NT2/D1 (cell line): ENCODE measurements at places on chromosomes 4 and X.

- DNase-seq: no peak
Measured at GRCh38 chr4:186823989-186824388, 100.3 kb upstream of the FAT1 start.

DNA sequence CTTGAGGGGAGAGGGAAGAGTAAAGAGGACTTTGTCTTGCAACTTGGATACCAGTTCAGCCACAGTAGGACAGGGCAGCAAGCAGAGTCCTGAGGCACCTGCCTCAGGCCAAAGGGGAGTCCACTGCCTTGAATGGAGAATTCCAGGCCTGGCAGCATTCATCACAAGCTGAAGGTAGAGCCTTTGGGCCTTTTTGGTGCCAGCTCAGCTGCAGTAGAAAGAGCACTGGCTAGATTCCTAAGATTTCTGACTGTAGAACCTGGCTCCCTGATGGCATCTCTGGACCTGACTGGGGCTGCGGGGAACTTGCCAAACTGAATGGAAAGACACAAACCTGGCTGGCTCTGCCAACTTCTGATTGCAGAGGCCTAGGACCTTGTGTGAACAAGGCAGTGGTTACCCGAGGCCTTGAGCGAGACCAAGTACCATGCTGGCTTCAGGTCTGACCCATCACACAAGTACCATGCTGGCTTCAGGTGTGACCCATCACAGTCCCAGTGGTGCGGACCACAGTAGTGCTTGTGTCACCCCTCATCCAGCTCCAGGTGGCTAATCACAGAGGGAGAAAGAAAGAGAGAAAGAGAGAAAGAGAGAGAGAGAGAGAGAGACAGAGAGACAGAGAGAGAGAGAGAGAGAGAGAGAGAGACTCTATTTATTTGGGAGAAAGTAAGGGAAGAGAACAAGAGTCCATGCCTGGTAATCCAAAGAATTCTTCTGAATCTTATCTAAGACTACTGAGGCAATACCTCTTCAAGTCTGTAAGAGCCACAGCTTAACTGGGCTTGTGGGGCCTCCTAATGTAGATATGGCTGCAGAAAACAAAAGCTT lies 137.6 kb upstream of the SPIN4 start:
- DNase-seq: no peak

- no peak for DNase-seq
Measured at GRCh38 chr4:158782551-158783360, 13.9 kb downstream of the FNIP2 start.

DNA sequence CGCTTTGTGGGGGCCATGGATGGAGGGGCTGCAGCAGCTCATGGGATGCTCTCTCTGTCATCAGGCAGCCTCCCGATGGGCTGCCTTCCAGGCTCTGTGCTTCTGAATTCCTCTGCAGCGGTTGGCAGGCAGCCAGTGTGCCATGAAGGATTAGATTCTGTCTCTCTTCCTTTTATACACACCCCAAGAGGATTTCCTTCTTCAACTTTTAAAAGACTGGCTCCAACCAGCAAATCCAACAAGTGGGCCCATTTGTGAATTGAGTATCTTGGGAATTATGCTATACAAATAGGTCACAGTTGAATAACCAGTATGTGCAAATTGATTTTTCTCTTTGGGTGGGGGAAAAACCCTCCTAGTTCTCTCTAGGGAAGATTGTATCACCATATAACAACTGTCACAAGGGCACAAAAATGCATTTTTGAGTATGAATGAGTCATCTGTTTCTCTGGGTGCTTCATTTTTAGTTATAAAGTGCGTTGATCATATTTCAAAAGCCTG lies 96.8 kb upstream of the FAT1 start:
- no peak for DNase-seq

- no peak for DNase-seq
Measured at GRCh38 chrX:39777623-39778025, 320.1 kb downstream of the BCOR start.

DNA sequence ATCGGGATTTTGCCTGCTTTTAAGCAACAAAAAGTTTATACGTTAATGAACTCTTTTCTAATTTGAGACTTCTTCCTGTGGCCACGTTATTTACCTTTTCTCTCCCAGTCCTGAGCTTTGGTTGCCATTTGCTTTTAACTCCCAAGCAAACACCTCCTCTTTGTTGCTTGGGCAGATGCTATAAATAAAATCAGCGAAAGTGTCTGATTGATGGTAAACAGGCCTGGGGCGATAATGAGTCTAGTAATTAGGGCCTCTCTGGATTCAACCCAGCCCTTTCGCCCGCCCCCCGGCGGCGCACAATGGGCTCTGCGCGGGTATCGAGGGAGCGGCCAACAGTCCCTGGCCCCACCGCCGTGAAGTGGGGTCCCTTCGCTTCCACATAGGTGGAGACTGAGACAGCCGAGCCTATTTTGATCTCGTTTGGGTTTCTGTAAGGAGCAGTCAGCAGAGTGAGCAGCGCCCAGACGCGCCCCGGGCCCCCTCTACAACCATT lies 790 bp downstream of the CLGN start:
- peak; percentile 6 for DNase-seq

GRCh38 chrX:137424679-137425078 lies 141.2 kb upstream of the ZIC3 start:
- DNase-seq: no peak

GRCh38 chr4:99642725-99643489 lies 14.7 kb downstream of the C4orf54 start:
- DNase-seq: no peak

DNA sequence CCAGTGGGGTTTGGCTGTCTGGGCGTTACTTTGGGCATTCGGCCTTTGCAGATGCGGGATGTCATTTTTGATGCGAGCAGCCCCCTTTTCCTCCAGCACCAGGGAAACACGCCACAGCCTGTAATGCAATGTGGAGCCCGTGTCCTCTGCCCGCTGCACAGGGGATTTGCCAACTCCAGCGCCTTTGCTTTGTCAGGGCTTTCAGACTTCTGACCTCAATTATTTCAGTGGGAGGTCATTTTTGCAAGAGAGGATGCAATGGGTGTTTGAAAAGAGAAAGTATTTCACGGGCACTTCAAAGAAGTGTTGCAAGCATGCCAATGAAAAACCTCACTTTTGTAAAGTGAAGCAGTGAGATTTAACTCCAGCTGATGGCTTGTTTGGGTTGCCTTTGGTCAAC lies 11.5 kb downstream of the CLCN4 start:
- no peak for DNase-seq

DNA sequence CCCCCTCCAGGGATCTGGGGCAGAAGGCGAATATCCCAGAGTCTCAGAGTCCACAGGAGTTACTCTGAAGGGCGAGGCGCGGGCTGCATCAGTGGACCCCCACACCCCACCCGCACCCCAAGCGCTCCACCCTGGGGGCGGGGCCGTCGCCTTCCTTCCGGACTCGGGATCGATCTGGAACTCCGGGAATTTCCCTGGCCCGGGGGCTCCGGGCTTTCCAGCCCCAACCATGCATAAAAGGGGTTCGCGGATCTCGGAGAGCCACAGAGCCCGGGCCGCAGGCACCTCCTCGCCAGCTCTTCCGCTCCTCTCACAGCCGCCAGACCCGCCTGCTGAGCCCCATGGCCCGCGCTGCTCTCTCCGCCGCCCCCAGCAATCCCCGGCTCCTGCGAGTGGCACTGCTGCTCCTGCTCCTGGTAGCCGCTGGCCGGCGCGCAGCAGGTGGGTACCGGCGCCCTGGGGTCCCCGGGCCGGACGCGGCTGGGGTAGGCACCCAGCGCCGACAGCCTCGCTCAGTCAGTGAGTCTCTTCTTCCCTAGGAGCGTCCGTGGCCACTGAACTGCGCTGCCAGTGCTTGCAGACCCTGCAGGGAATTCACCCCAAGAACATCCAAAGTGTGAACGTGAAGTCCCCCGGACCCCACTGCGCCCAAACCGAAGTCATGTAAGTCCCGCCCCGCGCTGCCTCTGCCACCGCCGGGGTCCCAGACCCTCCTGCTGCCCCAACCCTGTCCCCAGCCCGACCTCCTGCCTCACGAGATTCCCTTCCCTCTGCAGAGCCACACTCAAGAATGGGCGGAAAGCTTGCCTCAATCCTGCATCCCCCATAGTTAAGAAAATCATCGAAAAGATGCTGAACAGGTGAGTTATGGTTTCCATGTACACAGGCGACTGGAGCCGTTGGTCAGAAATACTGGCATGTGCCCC lies at the start of gene CXCL1:
TSS of gene CXCL1 (plus strand) at position 264 of the 926 bp plus-strand sequence. CDS start at position 342, 78 bp downstream.
- no peak for DNase-seq

GRCh38 chr4:54558889-54559677 lies 98.7 kb upstream of the KIT start:
- DNase-seq: no peak

DNA sequence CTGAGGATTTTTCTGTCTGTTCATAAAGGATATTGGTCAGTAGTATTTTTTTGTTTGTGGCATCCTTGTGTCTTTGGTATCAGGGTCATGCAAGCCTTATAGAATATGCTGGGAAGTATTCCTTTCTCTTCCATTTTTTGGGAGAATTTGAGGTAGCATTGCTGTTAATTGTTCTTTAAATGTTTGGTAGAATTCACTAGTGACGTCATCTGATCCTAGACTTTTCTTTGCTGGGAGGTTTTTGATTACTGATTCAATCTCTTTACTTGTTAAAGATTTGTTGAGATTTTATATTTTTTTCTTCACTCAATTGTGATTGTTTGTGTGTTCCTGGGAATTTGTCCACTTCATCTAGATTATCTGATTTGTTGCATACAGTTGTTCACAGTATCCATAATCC lies 234.4 kb upstream of the ATP6AP2 start:
- DNase-seq: no peak

DNA sequence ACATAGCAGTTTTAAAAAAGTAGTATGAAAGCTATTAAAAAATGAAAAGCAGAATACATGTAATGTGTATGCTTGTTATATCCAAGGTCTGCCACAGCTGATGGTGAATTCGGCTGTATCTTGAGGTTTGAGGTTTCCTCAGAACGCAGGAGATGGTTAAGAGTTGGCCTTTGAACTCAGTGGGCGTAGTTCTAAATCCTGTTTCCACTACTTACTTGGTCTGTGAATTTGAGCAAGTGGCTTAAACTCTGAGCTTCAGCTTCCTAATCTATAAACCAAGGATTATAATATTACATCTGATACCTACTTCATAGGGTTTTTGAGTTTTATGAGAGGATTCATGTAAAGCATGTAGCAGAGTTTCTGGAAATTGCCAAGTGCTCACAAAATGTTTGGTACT lies 125.2 kb downstream of the STIM2 start:
- no peak for DNase-seq

DNA sequence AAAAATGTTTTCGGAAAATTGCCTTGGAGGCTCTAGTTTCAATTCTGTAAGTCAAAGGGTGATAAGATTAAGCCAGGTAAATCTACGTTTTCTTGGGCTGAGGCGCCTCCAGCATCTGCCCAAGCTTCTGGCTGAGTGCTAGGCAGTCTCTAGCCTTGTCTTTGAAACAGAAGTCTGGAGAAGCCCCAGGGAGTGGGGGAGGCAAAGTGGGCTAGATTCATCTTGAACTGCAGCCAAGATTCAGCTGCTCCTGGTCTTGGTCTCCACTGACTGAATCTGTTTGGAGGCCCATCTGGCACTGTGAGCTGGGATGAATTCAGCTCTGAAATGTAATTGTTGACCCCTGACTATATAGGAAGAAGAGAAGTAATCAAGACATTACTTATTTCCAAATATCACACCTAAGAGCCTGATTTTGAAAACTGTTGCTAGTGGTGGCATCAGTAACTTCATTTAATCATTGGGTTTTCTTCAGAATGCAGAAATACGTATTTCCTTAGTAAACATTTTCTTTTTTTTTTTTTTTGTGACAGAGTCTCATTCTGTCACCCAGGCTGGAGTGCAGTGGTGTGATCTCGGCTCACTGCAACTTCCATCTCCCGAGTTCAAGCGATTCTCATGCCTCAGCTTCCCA lies 187.3 kb upstream of the LEF1 start:
- DNase-seq: no peak

DNA sequence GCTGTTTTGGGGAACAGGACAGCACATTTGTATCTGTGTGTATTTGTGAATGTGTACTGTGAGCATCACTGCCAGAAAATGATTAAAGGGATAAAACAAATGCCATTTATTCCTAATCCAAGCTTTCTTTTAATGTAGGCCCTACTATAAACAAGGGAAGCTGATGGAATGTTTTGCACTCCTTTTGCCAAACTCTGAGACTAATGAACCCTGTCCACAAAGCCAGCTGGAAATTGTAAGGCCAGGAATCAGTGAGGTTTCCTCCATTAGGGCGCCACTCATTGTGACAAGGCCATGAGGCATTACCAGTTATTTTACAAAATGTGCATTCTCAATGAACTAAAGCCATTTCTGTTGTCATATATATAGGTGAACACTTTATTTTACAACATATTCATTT lies 163.0 kb upstream of the NAP1L5 start:
- no peak for DNase-seq

GRCh38 chr4:8540586-8540985 lies 39.6 kb upstream of the GPR78 start:
- DNase-seq: no peak

DNA sequence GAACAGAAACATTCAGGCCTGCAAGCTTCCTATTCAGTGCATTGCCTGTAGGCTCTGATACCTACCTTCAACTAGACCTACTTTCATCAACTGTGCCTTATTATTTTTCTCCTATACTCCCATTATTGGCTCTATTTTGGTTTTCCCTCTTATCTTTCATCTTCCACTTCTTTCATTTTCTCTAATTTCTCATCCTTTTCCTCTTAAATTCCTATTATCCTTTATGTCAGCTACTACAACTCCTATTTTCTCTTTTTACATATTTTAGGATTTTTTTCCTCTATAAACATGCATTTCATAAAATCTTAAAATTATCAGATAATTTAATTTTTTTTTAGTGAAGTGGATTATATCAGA lies 61.6 kb upstream of the PRDM8 start:
- no peak for DNase-seq

DNA sequence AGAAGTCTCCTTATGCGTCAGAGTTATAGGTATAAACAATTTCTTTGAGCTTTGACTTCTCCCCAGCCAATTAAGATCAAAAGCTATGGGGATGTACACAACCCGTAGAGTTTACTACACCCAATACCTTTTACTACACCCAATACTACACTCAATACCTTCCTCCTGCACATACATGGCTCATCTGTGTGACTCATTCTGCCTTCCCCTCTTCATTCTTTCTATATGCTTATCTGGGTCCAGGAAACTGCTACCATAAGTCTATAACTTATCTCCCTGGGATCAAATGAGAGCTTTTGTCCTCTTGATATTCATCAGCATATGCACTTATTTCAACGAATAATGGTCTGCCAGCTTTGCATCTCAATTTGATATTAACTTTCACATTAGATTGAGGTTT lies 28.2 kb downstream of the ANKRD50 start:
- no peak for DNase-seq

- no peak for DNase-seq
Measured at GRCh38 chr4:101475246-101475645, 127.9 kb upstream of the PPP3CA start.

- no peak for DNase-seq
Measured at GRCh38 chr4:45663003-45663402, 460.9 kb downstream of the GABRG1 start.

DNA sequence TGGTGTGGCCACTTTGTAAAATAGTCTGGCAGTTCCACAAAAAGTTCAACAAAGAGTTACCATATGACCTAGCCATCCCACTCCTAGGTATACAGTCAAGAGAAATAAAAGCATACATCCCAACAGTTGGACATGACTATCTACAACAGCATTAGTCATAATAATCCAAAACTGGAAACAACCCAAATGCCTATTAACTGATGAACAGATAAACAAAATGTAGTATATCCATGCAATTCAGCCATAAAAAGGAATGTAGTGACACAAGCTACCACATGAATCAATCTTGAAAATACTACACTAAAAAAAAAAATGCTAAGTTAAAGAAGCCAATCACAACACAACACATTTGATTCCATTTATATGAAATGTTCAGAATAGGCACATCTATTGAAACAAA lies 16.1 kb downstream of the MED14 start:
- no peak for DNase-seq

GRCh38 chr4:112840061-112840460 lies 203.1 kb downstream of the LARP7 start:
- no peak for DNase-seq
